ENCODE measurements at places on chromosomes 11 and 22. TPM values are rescaled to one million over a fixed set of nuclear protein-coding genes. Genes with fewer than 3 reads are reported as not detected.

SCN2B gene
- total RNA-seq, result not detected

MYEOV gene
- total RNA-seq, result 10.7 TPM

PATE4 gene
- total RNA-seq, result not detected

OR2AG1 gene
- total RNA-seq, result not detected

CCDC87 gene
- not detected for total RNA-seq

FGF4 gene
- total RNA-seq, result not detected

SLC25A45 gene
- total RNA-seq, result 1.1 TPM

POU2AF1 gene
- not detected for total RNA-seq

All from mammary microvascular endothelial cell (primary cell).